Mammary epithelial cell (primary cell): ENCODE measurements at places on chromosomes 4 and X.

- no peak for DNase-seq
These were observed 5.4 kb downstream of the JADE3 start for GRCh38 chrX:46917622-46918021.

- no peak for DNase-seq
These were observed 31.4 kb upstream of the PDLIM5 start for GRCh38 chr4:94420356-94420755.

DNA sequence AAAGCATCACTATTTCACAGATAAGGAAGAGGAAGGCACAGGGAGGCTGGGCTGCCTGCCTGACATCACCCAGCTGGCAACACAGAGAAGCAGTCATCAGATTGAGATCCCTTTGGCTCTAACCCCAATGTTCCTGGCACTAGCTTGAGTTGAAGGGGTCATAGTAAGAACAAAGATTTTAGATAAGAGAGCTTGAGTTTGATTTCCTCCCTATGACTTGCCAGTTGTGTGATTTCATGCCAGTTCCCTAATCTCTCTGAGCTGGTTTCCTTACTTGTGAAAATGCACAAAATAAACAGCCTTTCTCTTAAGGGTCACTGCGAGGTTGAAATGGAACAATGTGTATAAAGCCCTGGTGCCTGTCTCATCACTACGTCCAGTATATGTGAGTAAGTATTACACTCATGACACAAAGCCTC, 475.4 kb upstream of the HS3ST1 start:
- peak; percentile 3 for DNase-seq

- DNase-seq: no peak
These were observed 13.0 kb downstream of the RGN start for GRCh38 chrX:47091149-47091775.

GRCh38 chr4:174467107-174467506, 55.2 kb downstream of the HPGD start:
- peak; percentile 28 for DNase-seq

GRCh38 chr4:52111995-52112394, 60.9 kb downstream of the SPATA18 start:
- DNase-seq: no peak

DNA sequence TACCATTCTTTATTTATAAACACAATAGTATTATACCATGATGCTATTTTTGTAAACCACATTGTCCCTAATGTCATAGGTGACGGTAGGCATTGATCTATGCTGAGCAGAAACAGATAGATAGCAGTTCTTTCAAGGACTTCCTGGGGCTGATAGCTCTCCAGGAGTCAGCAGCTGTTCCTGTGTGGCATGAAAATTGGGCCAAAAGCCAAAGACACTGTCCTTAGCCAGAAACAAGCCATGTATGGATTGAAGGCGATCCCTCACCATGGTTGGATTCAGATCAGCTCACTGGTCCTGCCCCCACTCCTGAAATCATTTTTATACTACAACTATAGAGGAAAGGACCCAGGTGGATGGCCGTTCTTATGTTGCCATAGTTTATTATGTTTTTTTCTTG, 53.6 kb downstream of the DDX60 start:
- DNase-seq: no peak

DNA sequence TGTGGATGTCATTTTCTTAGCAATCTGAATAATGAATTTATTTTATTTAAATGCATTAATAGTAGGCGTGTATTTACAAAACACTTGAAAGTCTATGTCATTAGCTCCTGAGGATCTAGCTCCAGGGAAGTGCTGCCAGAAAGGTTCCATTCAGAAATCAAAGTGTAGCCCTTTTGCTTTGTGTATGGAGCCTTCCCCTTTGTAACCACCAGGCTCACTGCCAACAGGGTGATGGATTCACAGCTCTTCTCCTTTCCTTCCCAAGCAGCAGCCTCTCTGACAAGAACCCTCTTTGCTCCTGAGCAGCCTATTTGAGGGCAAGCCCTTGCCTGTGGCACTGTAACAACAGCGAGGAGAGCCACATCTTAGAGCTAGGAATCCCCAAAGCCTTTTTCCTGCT, 286.0 kb upstream of the RASGEF1B start:
- DNase-seq: no peak

DNA sequence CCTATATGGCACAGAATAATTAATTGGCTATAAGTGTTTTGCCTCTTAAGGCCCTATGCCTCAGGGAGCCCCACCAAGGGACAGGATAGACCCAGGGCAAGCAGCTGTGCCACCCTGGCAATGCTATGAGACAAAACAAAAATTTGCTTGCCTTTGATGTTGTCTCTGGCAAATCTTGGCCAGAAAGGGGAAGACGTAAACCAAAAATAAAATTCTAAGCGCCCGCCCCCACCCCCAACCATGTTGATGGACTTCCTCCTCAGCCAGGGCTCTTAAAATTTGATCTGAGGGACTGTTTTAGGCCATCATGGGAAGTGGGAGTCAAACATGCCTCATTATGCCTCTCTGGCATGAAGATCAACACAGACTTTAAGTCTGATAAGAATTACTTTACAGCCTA, 130.5 kb upstream of the APOOL start:
- DNase-seq: no peak

- no peak for DNase-seq
These were observed at the start of gene SLITRK2 for GRCh38 chrX:145817331-145818185. TSS of gene SLITRK2 (plus strand) at chrX:145817829. CDS start at chrX:145822426, 4,597 bp downstream.
